ENCODE measurements at places on chromosomes 11 and 22.

GRCh38 chr22:35996596-35996995 lies 32.0 kb downstream of the RBFOX2 start:
- DNase-seq = no peak

DNA sequence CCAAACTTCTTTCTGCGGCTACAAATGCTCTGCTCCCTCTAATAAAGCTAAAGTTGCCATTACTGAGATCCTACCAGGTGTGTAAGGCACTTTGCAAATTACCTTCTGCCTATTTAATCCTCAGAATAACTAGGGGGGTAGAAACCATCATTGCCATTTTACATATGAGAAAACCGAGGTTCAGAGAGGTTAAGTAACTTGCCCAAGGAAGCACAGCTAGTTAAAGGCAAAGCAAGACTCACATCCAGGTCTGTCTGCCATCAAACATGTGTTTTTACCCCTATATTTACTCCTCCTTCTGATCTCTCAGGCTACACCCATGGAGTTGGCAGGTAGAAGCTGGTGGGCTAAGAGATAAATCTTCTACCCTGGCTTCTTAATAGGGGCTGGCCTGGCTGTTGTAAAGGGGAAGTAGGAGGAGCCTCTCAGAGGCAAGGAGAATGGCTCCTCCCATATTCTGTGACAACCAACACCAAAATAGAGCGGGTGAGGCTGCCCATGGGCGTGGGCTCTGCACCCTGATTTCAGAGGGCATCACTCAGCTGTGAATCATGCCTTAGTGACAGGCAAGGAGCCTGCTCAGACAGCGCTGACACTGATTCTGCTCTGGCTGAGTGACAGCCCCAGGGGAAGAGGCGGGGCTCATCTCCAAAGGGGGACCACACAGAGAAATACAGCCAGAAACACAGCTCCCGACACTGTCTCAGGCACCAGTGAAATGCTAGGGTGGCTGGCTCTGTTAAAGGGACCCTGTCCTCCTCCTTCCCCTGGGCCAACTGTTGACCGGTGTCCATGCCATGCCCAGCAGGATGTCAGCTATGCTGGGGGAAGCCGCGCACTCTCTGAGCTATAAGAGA lies 106.8 kb downstream of the ABTB2 start:
- no peak for DNase-seq

- DNase-seq = no peak
Measured at GRCh38 chr22:17102297-17102667, 17.5 kb downstream of the IL17RA start.

- DNase-seq = no peak
Measured at GRCh38 chr22:44164031-44164430, 16.7 kb upstream of the PARVG start.

DNA sequence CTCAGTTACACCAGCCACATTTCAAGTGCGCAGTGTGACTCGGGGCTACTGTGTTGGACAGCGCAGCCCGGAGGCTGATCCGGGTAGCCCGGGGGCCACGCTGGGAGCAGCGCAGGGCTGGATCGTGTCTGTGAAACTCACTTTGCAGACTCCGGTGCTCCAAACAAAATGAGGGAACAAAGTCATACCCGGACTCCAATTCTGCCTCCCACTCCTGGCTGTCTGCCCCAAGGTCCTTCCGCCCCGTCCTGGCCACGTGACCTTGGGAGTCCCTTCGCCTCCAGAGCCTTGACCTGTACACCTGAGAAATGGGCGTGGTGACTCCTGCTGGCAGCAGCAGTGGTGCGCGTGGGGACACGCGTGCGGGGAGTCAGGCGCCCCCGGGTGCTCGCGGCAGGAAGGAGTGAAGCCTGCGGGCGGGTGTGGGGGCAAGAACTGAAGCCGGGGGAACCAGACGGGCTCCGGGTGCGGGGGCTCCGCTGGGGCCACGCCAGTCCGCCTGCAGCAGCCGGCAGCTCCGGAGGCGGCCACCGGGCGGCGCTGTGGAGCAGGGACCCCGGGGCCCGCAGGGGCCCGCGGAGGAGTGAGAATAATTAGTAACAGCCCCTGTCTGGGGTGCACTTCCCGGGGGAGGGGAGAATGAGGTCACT lies 42.4 kb downstream of the KCNJ4 start:
- DNase-seq = no peak

Measured in NCI-H1436 treated with DMSO at 0.1 percent for 48 hours (cell line).